ENCODE measurements at places on chromosomes 2 and 18. TPM values are rescaled to one million over a fixed set of nuclear protein-coding genes. Genes with fewer than 3 reads are reported as not detected.

The MOCOS gene
- 0.60 TPM for polyA plus RNA-seq

GRCh38 chr2:206798000-206798399 lies 32.6 kb downstream of the FASTKD2 start:
- no peaks in the 10 kb centered on the region for H3K4me1 ChIP-seq
- peak overlapping the region; percentile 65 for H3K27ac ChIP-seq
- no peak overlapping the region for H3K4me3 ChIP-seq
- H3K36me3 ChIP-seq = no peaks in the 10 kb centered on the region

- no peak overlapping the region for H3K4me3 ChIP-seq
- no peaks in the 10 kb centered on the region for H3K27me3 ChIP-seq
- H3K4me1 ChIP-seq = no peaks in the 10 kb centered on the region
- H3K36me3 ChIP-seq = no peaks in the 10 kb centered on the region
Measured at GRCh38 chr2:189298038-189298437, 118.5 kb upstream of the COL5A2 start.

GRCh38 chr2:46848447-46848846 lies 67.2 kb downstream of the MCFD2 start:
- H3K4me1 ChIP-seq = peaks cover 62% of the 10 kb centered on the region
- no peak overlapping the region for H3K4me3 ChIP-seq
- no peak for DNase-seq
- no peaks in the 10 kb centered on the region for H3K36me3 ChIP-seq
- peak overlapping the region; percentile 90 for H3K27ac ChIP-seq

DNA sequence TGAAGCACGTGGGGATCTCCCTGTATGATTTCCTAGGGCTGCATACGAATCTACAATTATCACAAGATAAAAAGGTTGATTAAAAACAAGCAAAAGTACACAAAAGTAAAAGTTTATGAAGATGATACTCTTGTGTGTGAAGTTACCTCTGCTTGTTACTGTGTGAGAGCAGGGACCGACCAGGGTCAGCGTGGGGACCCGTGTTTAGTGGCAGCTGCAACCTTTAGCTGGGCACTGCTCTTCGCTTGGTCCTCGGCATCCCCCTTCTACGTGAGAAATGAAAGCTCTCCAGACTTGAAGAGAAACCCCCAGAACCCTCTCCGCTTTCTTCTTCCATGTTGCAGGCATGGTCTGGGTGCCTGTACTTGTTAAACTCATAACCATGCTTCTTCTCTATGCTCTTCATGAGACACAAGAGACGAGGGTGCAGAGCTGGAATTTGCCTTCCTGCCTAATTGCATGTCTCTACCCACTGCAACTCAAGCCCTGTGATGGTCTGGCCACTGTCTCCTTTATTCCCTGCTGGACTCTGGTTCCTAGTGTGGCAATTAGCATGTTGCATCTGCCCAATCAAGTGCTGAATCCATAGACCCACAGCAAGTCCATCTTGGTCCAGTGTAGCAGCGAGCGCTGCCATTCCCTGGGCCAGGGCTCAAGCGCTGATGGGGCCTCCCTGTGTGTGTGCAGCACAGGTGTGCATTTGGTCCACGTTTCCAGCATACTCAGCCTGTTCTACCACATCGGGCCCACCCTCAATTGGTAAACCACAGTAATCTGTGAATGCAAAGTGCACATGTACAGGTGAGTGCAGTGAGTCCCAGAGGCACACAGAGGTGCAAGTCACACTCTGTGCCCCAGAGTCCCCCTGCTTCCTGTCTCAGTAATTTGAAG lies 88.5 kb downstream of the TWIST2 start:
- H3K27me3 ChIP-seq = no peaks in the 10 kb centered on the region
- H3K27ac ChIP-seq = no peak overlapping the region
- no peak for DNase-seq
- H3K36me3 ChIP-seq = no peaks in the 10 kb centered on the region

- H3K4me1 ChIP-seq = no peaks in the 10 kb centered on the region
- no peaks in the 10 kb centered on the region for H3K27me3 ChIP-seq
- no peak overlapping the region for H3K4me3 ChIP-seq
- no peak for DNase-seq
- no peak overlapping the region for H3K27ac ChIP-seq
Measured at GRCh38 chr18:41406834-41407233, 548.2 kb upstream of the PIK3C3 start.

- H3K4me1 ChIP-seq = no peaks in the 10 kb centered on the region
- H3K36me3 ChIP-seq = no peaks in the 10 kb centered on the region
- H3K27me3 ChIP-seq = no peaks in the 10 kb centered on the region
- no peak overlapping the region for H3K4me3 ChIP-seq
- DNase-seq = no peak
Measured at GRCh38 chr18:9426753-9427152, 48.6 kb upstream of the RALBP1 start.

DNA sequence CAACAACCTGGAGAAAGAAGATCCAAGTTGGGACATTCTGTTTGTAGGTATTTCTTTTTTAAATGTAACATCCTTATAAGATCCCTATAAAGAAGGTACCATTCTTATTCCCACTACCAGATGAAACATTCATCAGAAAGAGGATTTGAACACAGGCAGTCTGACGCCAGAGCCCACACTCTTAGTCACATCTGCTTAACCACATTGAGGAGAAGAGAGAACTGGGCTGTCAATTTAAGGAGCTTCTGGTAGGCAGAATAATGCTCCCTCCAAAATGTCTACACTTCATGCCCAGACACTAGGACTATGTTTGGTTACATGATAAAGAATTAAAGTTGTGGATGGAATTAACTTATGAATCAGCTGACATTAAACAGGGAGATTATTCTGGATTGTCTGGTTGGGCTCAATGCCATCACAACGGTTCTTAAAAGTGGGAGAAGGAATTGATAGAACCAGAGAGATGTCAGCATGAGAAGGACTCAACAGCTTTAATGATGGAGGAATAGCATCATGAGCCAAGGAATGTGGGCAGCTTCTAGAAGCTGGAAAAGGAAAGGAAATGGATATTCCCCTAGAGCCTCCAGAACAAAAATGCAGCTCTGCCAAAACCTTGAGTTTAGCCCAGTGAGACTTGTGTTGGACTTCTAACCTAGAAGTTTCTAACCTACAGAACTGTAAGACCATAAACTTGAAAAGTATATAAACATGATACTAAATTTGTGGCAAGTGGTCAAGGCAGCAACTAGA lies 82.2 kb downstream of the KLF7 start:
- no peaks in the 10 kb centered on the region for H3K36me3 ChIP-seq
- H3K4me1 ChIP-seq = no peaks in the 10 kb centered on the region
- no peaks in the 10 kb centered on the region for H3K27me3 ChIP-seq
- H3K4me3 ChIP-seq = no peak overlapping the region
- no peak overlapping the region for H3K27ac ChIP-seq
- no peak for DNase-seq

Data from left lung (tissue), 14 donors.